AG04449 (cell line): ENCODE measurements at places on chromosomes 4 and X.

GRCh38 chrX:39595977-39596376 is 501.8 kb downstream of the BCOR start:
- no peak for DNase-seq

GRCh38 chr4:81628489-81628888 is 156.8 kb upstream of the RASGEF1B start:
- no peak for DNase-seq

GRCh38 chr4:153933915-153934687 is 145.2 kb upstream of the SFRP2 start:
- no peak for DNase-seq

- no peak for DNase-seq
Observed at GRCh38 chr4:13415068-13415785, 68.9 kb downstream of the RAB28 start.

DNA sequence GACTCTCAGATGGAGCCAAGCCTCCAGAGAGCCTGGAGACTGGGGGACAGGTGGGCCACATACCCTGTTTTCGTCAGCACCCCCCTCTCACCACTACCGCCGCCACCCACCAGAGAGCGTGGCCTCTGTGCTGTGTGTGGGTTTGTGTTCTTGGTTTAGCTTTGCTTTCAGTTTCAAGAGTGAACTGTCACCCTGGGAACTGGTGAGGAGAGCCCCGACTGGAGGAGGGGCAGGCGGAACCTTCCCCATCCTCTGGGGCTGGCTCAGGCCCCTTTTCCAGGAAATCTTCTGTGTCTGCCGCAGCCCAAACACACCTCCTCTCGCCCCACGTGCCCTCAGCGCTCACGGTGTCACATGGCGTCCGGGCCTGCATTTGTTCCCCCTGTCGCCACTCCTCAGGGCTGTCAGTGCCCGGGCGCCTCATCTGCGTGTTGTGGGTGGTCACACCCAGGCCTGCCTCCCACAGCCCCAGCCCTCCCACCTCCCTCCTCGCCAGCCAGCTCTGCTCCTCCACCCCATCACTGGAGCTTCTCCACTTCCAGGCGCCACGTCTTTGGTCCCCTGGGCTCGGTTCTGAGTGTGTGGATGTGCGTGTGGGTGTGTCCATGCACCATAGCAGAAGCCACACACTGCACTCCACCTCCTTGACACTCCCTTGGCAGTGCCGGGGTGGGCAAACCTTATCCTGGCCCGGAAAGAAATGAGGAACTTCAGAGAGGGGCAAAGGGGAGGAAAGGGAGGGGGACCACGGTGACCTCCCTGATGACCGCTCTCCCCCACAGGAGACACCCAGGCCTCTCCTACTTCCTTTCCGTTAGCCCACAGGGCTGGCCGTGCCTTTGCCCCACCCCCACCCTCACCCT is 27.8 kb downstream of the ELF4 start:
- DNase-seq, result no peak

DNA sequence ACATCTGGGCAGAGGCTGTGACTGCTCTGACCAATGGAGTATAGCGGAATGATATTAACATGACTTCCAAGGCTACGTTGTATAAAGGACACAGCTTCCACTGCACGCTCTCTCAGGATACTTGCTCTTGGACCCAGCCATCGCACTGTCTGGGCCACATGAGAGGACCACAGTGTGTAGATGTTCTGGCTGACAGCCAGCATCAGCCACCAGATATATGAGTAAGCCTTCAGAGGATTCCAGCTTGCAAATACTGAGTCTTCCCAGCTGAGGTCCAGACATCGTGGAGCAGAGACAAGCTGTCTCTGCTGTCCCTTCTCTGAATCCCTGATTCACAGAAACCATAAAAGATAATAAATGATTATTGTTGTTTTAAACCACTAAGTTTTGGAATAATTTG is 146.8 kb upstream of the USP9X start:
- DNase-seq, result no peak

- no peak for DNase-seq
Observed at GRCh38 chr4:77154761-77155499, 2.1 kb upstream of the CCNG2 start.

- DNase-seq, result no peak
Observed at GRCh38 chr4:2284161-2284933, 22.4 kb upstream of the MXD4 start.

DNA sequence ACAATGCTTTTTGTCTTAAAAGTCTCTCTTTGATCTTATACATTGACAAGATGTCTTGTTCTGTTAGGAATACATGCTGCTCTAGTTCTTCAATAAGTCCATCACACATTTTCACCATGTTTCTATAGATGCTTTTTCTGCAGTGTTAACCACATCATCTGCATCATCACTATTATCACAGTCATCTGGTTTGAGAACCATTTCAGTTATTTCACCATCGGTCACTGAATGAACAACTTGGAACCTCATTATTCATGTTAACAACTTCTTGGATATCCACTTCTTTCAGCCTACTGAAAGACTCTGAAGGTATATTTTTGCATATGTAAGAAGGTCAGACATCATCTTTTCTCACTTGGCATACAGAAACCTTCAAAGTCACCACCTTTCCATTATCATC is 975.2 kb downstream of the STIM2 start:
- no peak for DNase-seq

DNA sequence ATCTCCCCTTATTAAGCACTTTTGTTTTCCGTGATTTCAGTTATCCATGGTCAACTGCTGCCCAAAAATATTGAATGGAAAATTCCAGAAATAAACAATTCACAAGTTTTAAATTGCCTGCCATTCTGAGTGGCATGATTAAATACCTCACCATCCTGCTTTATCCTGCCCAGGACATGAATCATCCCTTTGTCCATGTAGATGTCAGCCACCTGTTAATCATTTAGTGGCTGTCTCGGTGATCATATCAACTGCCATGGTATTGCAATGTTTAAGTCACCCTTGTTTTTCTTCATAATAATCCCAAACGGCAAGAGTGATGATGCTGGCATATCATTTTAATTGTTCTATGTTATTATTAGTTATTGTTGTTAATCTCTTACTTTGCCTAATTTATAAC is 79.8 kb upstream of the LHFPL1 start:
- DNase-seq, result no peak

GRCh38 chr4:57131849-57132742 is 21.9 kb upstream of the IGFBP7 start:
- DNase-seq, result no peak

- DNase-seq, result no peak
Observed at GRCh38 chr4:15132739-15133138, 130.5 kb downstream of the CPEB2 start.

- no peak for DNase-seq
Observed at GRCh38 chr4:53589511-53589910, 1.8 kb downstream of the LNX1 start.

- no peak for DNase-seq
Observed at GRCh38 chr4:159269116-159269515, 166.2 kb downstream of the RAPGEF2 start.

DNA sequence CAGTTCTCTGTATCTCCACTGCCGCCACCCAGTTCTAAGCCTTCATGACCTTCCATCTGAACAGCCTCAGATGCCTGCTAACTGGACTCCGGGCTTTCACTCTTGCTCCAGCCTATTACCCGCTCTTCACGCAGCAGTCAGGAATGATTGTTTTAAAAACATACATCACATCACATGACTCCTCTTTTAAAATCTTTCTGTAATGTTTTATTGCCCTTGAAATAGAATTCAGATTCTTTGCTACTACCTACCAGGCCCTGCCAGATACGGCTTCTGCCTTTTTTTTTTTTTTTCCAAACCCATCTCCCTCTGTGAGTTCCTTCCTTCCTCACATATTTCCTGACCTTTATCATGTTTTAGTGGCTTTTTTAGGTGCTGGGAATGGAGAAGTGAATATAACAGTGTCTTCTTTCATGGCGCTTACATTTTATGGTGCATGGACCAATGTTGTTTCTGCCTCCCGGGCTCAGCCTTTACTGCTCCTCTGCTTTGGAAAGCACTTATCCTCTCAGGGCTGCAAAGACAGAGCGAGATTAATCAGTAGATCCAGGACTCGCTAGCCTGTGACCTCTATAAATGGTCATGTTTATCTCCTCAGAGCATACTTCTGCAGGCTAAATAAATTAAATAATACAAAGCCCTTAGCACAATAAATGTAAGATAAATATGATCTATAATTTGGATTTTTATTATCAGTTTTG is 58.0 kb downstream of the FBXO8 start:
- DNase-seq, result no peak

DNA sequence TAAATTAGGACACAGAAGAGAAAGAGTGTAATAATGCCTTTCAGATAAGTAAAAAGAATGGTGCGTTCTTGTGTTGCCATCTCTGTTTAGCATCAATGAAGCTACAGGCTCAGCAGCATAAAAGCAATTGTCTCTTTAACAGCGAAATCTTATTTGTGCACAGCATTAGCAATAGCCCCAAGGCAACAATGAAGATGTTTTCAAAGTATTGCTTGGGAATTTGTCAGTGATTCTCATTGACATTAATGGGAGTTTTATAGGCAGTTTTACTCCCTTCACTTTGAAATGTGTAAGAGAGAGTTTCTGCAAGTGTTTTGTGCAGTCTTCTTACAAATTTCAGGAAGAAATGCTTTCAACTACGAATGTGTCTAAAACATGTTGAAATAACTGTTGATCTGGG is 633.0 kb downstream of the TLL1 start:
- DNase-seq, result no peak

GRCh38 chrX:19981947-19982346 is 8.9 kb downstream of the BCLAF3 start:
- no peak for DNase-seq

DNA sequence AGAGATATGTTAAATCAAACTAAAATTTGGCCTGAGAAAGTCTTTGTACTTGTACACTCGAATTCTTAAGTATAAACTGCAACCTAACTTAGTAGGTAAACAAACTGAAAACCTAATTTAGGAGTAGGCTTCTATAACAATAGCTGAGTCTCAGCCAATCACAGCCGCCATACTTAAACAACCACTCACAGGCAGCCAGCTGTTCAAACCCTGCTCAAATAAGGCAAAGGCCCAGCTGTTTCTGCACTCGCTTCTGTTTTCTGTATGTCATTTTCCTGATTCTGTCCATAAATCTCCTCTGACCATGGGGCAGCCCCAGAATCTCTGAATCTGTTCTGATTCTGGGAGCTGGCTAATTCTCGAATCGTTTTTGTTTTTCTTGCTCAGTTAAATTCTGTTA is 7.8 kb upstream of the PLS3 start:
- no peak for DNase-seq

GRCh38 chr4:61555789-61556188 is 355.7 kb downstream of the ADGRL3 start:
- DNase-seq, result no peak

- no peak for DNase-seq
Observed at GRCh38 chr4:115537387-115537786, 424.0 kb upstream of the NDST4 start.

GRCh38 chr4:137378393-137378792 is 153.9 kb downstream of the PCDH18 start:
- no peak for DNase-seq

DNA sequence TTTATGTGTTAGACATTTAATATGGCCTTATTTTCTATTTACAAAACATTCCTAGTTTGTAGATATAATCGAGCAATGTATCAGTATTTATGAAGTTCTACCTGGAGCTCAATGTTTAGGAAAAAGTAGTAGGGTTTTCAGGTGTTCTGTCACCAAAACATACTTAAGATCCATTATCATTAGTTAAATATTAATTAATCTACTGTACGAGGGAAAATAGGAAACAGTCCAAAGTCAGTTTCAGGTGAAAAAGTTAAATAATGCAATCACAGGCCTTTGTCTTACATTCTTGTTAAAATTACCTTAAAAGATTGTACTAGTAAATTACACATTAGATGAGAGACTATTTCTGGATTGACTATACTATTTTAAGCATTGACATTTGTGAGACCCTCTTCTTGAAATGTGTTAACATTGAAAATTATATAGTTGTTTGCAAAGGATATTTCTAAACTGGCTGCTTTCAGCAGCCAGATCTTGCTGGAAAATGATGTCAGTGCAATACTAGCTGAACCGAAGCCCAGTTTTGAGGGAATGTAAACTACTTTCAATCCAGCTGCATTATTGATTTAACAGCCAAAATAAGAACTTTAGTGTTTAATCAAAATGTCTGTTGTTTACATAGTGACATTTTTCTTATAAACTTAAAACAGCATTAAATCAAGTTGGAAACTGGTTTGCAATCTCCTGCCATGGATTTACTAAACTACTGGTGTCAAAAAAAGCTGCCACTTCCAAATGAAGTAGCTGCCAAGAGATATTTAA is 19.3 kb downstream of the GUCY1B1 start:
- DNase-seq, result no peak

DNA sequence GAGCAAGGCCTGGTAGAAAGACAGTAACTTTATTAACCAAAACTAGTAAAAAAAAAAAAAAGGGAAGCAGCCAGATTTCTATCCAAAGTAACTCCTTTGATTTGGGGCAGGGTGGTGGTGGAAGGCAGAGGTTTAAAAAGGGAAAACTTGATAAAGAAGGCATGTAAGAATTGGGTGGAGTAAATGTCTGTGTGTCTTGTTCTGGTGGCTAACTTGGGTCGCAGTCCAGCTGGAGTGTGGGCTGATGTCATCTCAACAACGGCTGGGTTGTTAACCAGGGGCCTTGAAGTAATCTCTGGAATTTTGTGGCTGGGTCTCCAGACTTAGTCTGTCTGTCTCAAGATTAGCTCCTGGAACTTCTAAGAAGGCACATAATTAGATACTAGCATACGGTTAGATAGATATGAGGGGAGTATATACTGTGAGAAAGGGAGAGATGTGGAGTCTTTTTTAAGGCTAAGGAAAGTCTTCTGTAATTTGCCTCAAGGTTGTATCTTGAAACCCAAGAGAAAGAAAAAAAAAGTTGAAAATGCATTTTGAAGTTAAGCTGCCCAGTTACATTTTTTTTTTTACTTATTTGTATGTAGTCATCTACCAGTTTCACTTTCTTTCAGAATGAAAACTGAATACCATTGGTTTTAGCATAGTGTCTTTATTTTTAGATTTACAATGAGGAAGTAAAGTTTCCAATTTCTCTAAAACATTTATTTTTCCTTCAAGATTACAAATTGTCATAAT is 48.3 kb downstream of the MTHFD2L start:
- DNase-seq, result no peak

- no peak for DNase-seq
Observed at GRCh38 chr4:16480011-16480410, 253.7 kb upstream of the TAPT1 start.

DNA sequence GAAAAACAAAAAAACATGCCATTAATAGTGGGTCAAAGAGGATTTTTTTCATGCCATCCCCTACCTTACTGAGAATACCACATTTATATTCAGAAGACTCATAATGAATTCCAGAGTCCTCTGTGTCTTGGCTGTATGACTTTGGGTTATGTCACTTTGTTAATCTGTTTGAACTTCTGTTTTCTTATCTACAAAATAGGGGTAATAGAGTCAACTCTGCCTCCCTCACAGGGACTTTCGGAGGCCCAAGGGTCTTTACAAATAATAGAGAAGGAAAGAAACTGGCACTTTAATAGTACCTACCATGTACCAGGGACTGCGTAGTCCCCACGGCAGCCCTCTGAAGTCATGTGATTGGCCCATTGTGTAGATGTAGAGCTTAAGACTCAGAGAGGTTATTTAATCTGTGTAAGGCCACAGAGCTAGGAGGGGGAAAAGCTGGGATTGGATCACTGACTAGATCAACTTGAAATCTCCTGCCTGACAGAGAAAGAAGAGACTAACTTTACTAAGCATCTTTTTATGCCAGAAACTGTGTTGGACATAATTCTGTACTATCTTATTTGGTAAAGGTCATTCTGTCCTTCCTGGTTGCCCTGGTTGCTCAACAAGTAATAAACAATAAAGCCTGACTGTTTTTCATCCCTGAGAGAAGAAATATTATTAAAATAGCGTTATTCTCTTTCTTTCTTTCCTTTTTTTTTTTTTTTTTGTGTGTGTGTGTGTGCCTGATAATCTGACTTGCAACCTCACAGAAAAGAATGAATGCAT is 59.6 kb downstream of the NFKB1 start:
- no peak for DNase-seq
